ENCODE measurements at places on chromosomes 3 and 15.

- DNase-seq = no peak
Observed at GRCh38 chr3:132695422-132695821, 26.8 kb downstream of the NPHP3 start.

DNA sequence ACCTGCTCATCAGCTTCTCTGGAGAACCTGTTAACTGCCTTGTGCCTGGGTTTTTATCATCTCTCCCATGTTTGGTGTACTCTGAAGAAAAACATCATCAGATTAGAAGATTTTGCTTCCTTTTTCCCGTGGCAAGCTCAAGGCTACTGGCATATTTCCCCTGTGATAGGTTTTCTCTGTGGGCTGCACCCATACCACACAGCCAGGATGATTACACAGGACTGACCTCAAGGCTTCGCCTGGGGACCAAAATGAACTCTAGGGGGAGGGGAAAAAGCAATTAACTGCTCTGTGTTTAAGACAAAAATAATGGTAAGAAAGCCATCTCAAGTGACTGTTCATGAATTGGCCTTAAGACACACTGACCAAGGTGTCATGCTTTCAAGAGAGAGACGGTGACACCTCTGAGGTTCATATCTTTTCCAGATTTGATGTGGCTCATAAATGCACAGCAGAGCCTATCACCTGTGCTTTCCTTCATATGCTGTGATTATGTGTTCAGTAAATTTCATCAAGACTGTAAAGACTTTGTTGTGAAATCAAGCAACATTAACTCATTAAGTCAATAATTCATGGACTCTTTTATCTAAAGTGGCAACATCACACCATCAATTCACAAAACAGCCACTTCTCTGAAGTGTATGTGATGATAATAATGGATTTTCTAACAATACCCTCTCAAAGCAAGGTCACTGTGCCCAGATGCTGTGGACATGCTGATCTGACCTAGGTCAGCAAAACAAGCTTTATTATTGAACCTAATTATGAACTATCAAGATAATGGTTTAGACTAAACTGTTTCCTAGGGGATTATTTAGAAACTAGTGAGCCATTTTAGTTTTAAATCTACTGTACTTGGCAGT, 427.9 kb downstream of the WDR72 start:
- DNase-seq = no peak

- no peak for DNase-seq
Observed at GRCh38 chr3:48023377-48023776, 7.2 kb upstream of the MAP4 start.

- no peak for DNase-seq
Observed at GRCh38 chr3:151012753-151013152, 40.2 kb upstream of the CLRN1 start.

DNA sequence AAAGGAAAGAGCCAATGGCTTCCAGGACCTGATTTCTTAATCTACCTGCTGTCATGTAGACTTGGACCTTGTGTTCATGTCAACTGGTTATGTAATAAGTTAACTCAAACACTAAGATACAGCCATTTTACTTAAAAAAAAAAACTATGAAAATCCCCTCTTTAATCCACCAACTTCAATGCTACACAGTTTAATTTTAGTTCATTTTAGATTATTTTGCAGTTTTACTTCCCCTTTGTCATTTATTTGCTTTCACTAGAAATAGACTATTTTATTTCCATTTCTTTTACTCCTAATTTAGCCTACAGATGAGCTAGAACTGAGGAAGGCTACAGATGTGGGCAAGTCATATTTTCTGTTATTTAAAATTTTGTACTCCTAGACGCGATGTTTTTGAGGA, 10.7 kb upstream of the DNAJC13 start:
- no peak for DNase-seq

GRCh38 chr3:18643281-18643680, 218.1 kb upstream of the SATB1 start:
- no peak for DNase-seq

DNA sequence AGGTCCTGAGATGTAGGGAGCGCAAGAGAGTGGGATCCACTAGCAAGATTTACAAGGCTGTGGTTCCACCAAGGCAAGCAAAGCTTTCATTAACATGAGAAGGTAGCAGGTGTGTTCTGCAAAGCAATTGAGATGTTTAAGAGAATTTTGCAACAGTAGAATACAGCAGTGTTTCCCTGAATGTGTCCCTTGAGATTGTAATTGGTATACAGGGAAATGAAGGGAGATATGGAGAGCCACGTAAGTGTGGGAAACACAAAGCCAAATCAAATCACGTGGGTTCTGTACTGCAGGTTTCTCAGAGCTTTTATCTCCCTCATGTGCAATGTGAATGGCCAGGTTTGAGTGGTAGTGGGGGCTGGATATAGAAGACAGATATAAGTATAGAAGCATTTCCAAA, 67.3 kb downstream of the ATG7 start:
- no peak for DNase-seq
